ENCODE measurements at places on chromosomes 12 and 14. TPM values are rescaled to one million over a fixed set of nuclear protein-coding genes. Genes with fewer than 3 reads are reported as not detected.

- H3K27me3 ChIP-seq, result no peaks in the 10 kb centered on the region
- H3K27ac ChIP-seq, result no peak overlapping the region
- H3K4me1 ChIP-seq, result peaks cover 16% of the 10 kb centered on the region
- peaks cover 27% of the 10 kb centered on the region for H3K36me3 ChIP-seq
- H3K4me3 ChIP-seq, result no peak overlapping the region
These were observed 14.5 kb upstream of the CCT2 start for GRCh38 chr12:69570545-69571399.

DNA sequence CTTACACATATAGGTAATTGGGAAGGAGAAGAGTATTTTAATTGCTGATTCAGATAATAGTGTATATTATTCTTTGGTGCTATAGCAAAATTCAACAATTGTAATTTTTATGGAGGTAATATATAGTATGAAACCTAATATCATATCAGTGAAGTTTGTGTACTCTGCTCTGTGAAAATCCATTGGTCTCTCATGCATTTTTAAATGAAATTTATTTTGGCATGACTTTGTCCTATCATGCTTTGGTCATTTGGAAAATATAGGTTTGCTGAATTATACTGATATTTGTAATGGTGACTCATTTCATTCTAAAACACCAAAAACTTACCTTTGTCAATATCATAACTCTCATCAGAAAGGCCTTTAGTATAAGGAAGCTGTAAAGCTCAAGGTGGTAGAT lies 962.0 kb upstream of the NOVA1 start:
- H3K27me3 ChIP-seq, result no peaks in the 10 kb centered on the region
- H3K27ac ChIP-seq, result no peak overlapping the region
- no peaks in the 10 kb centered on the region for H3K4me1 ChIP-seq
- no peak for DNase-seq

- DNase-seq, result no peak
- H3K27me3 ChIP-seq, result no peaks in the 10 kb centered on the region
- H3K27ac ChIP-seq, result peak overlapping the region; percentile 31
- no peaks in the 10 kb centered on the region for H3K36me3 ChIP-seq
These were observed 62.3 kb upstream of the EGLN3 start for GRCh38 chr14:34012978-34013720.

Gene SYCP3
- not detected for total RNA-seq

Gene NELL2
- total RNA-seq, result 35.8 TPM

- no peak overlapping the region for H3K27ac ChIP-seq
- no peak for DNase-seq
- no peak overlapping the region for H3K4me3 ChIP-seq
These were observed 8.6 kb upstream of the PALS1 start for GRCh38 chr14:67232621-67233020.

- peaks cover 7% of the 10 kb centered on the region for H3K4me1 ChIP-seq
- H3K27me3 ChIP-seq, result no peaks in the 10 kb centered on the region
- peaks cover 20% of the 10 kb centered on the region for H3K36me3 ChIP-seq
These were observed 23.1 kb downstream of the NUP37 start for GRCh38 chr12:102096855-102097254.

DNA sequence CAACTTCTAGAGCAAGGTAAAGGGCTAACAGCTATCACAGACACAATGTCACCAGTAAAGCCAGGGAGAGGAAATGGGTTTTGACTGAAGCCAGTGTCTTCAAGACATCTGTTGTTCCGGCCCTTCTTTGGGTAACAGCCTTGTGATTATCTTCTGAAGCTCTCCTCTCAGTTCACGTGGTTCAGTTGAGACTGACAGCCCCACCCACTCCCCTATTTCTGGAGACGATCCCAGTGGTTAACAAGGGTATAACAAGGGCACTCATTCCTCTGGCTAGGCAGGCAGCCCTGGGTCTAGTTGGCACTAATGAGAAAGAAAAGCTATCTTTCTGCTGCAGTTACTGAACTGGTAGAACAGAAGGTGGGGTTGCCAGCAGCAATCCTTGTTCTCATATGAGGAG lies 6.9 kb downstream of the GNPTAB start:
- H3K27me3 ChIP-seq, result no peaks in the 10 kb centered on the region
- H3K4me3 ChIP-seq, result peak overlapping the region; percentile 16
- peaks cover 12% of the 10 kb centered on the region for H3K36me3 ChIP-seq
- H3K4me1 ChIP-seq, result peaks cover 79% of the 10 kb centered on the region
- peak; percentile 76 for DNase-seq

Gene ALDH1L2
- 7.1 TPM for total RNA-seq

GRCh38 chr12:100919116-100919515 lies 124.5 kb downstream of the ANO4 start:
- H3K27ac ChIP-seq, result no peak overlapping the region
- H3K4me3 ChIP-seq, result no peak overlapping the region
- H3K4me1 ChIP-seq, result no peaks in the 10 kb centered on the region
- no peaks in the 10 kb centered on the region for H3K36me3 ChIP-seq

Gene FITM1
- total RNA-seq, result 0.53 TPM

Gene EPYC
- total RNA-seq, result not detected

Gene C1RL
- 18.9 TPM for total RNA-seq

- H3K4me1 ChIP-seq, result peaks cover 9% of the 10 kb centered on the region
- H3K36me3 ChIP-seq, result peaks cover 2% of the 10 kb centered on the region
- H3K4me3 ChIP-seq, result no peak overlapping the region
- DNase-seq, result no peak
These were observed 9.0 kb downstream of the PRPF40B start for GRCh38 chr12:49632401-49632800.

DNA sequence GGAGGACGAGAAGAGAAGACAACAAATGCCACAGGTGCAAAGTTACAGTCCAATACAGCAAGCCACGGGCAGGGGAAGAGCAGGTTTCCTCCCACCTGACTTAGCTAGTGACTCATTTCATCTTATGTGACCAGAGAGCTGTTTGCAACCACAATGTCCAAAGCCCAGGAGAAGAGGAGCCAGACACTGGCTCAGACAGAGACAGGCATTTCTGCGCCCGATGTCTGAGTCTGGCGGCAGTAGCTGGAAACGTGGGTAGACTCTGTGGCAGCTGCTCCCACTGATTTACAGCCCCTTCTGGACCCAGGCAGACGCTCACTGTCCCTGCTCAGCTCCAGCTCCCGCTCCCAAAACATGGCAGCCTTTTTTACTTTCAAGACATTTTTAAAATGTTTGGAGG lies 60.0 kb downstream of the CHGA start:
- no peak overlapping the region for H3K27ac ChIP-seq
- H3K4me3 ChIP-seq, result no peak overlapping the region
- peaks cover 38% of the 10 kb centered on the region for H3K36me3 ChIP-seq

DNA sequence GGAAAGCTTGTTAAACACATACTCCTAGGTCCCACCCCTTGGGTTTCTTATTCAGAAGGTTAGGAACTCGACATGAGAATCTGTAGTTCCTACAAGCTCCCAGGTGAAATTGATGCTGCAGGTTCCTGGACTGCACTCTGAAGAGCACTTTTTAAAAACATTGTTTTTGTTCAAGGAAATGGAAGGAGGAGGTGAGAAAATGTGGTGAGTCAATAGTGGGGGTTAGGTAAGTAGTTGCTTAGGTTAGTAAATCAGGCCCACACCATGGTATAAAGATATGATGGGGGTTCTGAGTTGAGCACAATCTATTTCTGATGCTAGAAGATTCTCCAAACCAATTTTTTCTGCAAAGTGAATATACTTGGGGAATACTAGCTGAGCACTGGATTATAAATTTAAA lies 450.3 kb downstream of the CCDC91 start:
- H3K36me3 ChIP-seq, result no peaks in the 10 kb centered on the region
- H3K27me3 ChIP-seq, result no peaks in the 10 kb centered on the region
- H3K4me3 ChIP-seq, result no peak overlapping the region
- H3K27ac ChIP-seq, result no peak overlapping the region

DNA sequence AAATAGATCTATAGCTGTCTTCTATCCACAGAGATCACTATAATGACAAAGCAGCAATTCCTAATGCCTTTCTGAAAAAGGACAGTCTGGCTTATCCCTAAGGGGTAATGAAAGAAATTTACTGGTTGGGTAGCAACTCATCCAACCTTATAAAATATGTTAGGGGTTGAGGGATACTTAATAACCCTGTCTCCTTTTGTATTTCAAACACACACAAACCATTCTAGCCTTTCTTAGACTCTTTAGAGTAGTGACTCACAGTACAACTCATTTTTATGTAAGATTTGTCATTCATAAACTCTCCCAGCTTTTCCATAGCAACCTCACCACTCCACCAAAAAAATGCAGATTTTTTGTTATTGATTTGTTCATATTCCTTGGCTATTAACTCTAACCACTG lies 167.9 kb downstream of the FSCB start:
- no peaks in the 10 kb centered on the region for H3K27me3 ChIP-seq
- no peak overlapping the region for H3K27ac ChIP-seq
- H3K36me3 ChIP-seq, result no peaks in the 10 kb centered on the region
- no peaks in the 10 kb centered on the region for H3K4me1 ChIP-seq
- no peak for DNase-seq

DNA sequence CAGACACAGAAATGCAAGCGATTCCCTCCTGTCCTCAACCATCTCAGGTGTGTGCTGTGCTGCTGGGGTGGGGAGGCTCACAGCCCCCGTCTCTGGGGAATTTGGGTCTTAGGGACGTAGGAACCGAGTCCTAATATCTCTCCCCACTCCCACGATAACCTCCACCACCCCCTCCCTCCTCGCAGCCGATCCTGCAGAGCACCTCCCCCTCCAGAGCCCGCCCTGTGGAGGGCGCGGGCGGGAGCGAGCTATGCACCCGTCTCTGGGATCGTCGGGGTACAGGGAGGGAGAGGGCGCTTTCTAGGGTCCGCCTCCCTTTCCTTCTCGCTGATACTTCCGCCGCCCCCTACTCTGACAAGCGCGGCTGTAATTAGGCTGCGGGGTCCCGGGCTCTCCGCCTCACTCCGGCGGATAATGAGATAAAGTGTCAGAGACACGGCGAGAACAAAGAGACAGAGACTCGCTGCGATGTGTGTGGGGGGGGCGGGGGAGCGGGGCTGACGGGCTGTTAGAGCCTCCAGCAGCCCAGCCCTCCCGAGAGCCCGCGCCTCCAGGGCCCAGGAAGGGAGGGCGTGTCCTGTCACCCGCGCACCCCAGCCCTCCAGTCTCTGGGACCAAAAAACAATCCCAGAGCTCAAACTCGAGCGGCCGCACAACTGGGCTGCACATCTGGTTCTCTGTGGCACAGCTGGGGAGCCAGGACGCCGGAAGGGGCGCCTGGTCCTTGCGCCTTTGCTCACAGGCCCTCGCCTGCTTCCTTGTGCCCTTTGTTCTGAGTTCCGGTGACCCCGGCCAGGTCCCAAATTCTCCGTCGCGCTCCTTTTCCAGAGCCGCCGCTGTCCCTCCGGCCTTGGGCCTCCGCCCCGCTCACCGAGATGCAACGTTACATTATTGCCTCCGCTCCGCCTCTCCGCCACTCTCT lies 8.7 kb downstream of the SHMT2 start:
- peaks cover 27% of the 10 kb centered on the region for H3K36me3 ChIP-seq
- H3K27me3 ChIP-seq, result peaks cover 41% of the 10 kb centered on the region
- H3K4me3 ChIP-seq, result peak overlapping the region; percentile 83
